ENCODE measurements at places on chromosomes 5 and 9. TPM values are rescaled to one million over a fixed set of nuclear protein-coding genes. Genes with fewer than 3 reads are reported as not detected.

- no peak for DNase-seq
Observed at GRCh38 chr9:108103046-108103693, 613.6 kb upstream of the KLF4 start.

- DNase-seq, result no peak
Observed at GRCh38 chr5:6615034-6615815, 17.6 kb downstream of the NSUN2 start.

- DNase-seq, result no peak
Observed at GRCh38 chr9:126016579-126017290, 269.6 kb downstream of the PBX3 start.

DNA sequence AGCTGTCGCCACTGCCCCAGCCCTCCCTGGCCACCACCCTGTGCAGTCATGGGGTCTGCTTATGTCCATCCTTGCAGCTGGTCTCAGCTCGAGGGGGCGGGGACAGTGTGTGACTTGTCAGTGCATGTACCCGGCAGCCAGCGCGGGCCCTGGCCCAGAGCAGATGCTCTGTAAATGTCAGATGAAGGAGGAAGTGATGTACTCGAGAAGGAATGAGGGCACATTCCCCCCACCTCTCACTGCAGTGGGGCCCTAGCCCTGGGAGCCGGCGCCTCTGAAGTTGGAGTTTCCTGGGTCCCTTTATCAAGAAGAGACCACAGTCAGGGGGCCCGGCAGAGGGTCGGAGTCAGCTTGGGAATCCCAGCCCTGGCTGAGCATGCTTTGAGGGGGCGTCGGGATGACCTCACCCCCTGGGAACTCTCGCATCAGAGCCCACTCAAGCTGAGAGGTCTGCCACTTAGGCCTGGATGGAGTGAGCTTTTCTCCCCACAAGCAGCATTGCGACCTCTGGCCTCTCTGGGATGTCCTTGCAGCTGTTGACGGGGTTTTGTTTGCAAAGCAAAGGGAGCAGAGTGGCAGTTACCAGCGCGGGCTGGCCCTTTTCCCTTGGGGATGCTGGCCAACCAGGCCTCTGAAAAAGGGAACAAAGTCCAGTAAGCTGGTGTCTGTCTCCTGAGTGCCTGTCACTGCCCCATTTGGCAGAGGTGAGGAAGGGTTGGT is 19.0 kb downstream of the NEURL1B start:
- DNase-seq, result peak; percentile 37

DNA sequence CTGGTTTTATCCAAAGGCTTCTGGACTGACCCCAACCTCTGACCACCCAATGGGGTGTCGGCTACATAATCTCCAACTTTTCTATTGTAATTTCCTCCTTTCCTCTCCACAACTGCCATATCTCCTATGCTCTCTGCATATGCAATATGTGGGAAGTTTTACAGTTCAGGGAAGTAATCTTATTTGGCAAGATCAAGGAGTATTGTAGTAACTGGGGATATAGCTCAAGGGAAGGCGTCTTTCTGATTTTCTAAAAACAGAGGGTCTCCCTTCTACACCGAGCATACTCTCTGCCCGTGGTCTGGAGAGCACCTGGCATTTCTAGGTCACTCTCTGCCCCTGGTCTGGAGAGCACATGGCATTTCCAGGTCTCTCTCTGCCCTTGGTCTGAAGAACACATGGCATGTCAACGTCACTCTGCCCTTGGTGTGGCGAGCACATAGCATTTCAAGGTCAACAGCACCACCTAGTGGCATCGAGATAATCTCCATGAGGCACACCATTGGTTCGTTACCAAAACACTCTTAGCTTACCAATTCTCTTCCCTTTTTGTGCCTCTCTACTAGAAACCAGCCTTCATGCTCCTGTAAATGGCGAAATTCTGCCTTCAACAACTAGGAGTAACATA is 616.4 kb upstream of the NUDT12 start:
- DNase-seq, result no peak

GRCh38 chr9:18018221-18018620 is 439.4 kb downstream of the SH3GL2 start:
- DNase-seq, result no peak

DNA sequence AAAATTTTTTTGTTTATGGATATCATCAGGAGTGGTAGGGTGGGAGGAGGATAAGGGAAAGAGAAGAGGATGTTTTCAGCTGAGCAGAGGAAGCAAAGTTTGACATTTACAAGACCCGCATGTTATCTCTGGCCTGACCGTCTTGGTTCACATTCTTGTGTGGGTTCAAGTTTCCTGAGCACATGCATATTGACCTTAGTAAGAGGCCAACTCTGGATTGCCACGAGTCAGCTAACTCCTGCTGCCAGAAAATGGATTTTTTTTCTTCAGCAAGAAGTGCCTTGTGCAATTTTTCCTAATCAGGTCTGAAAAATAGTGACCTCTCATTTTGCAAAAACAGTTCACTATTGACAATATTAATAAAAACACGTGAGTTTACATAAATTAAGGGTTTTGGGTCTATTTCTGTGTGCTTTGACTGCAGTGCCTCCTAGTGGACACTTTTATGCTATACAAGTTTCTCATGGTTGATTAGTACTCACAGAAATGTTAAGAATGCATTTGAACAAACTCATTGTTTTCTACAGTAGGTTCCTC is 27.1 kb upstream of the BASP1 start:
- no peak for DNase-seq

- peak; percentile 71 for DNase-seq
Observed at GRCh38 chr5:72848474-72849428, 32.3 kb downstream of the TNPO1 start.

GRCh38 chr5:61779743-61780142 is 447.7 kb downstream of the ZSWIM6 start:
- no peak for DNase-seq

DNA sequence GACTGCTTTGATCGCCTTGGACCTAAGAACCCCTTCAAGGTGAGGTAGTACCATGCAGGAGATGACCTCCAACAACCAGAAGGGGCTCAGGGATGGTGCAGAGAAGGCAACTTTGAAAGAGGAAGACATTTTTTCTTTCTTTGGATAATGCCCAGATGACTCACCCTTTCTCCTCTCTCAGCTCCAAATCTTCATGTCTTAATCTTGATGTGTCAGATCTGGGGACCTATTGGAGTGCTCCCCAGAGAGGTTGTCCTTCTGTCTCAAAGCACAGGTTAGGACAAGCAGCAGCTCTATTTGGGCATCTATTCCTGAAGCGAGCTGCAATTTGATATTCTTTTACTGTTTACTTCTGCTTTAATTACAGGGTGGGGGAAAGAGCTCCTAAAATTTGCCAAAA is 229.9 kb upstream of the MAP3K1 start:
- DNase-seq, result no peak

- no peak for DNase-seq
Observed at GRCh38 chr9:104088416-104088815, 5.7 kb upstream of the SMC2 start.

Gene INSL6
- total RNA-seq, result not detected

Gene KCNV2
- not detected for total RNA-seq

Gene FRMPD1
- total RNA-seq, result not detected

All from Peyer's patch (tissue), 4 donors.